ENCODE measurements at places on chromosomes 5 and 9. TPM values are rescaled to one million over a fixed set of nuclear protein-coding genes. Genes with fewer than 3 reads are reported as not detected.
A peak's percentile ranks its signal among the peaks of the same experiment; 100 is the strongest.

DNA sequence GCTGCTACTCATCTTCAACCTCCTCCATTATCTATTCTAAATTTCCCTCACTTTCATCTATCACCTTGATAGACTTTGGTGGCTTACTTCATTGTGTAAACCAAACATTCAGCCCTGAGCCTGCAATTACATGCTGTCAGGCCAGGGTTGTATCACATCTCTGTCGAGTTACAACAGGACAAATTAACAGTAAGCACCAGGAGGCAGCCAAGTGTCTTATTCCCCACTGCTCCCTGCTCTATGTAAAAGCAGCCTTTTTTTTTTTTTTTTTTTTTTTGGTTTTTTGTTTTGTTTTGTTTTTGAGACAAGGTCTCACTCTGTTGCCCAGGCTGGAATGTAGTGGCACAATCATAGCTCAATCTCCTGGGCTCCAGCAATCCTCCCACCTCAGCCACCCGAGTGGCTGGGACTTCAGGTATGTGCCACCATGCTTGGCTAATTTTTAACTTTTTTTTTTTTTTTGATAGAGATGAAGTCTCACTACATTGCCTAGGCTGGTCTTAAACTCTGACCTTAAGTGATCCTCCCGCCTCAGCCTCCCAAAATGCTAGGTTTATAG is 15.2 kb upstream of the ZCCHC9 start:
- no peak for DNase-seq
- H3K27me3 ChIP-seq, result no peaks in the 10 kb centered on the region
- no peak overlapping the region for H3K27ac ChIP-seq
- H3K36me3 ChIP-seq, result no peaks in the 10 kb centered on the region
- no peak overlapping the region for H3K4me3 ChIP-seq
- H3K4me1 ChIP-seq, result no peaks in the 10 kb centered on the region

GRCh38 chr9:72445306-72445995 is 76.0 kb upstream of the TMC1 start:
- H3K36me3 ChIP-seq, result no peaks in the 10 kb centered on the region
- H3K27ac ChIP-seq, result peak overlapping the region; percentile 85
- H3K27me3 ChIP-seq, result no peaks in the 10 kb centered on the region
- no peak overlapping the region for H3K4me3 ChIP-seq
- DNase-seq, result no peak

The SLC1A3 gene
- 109 TPM for total RNA-seq

DNA sequence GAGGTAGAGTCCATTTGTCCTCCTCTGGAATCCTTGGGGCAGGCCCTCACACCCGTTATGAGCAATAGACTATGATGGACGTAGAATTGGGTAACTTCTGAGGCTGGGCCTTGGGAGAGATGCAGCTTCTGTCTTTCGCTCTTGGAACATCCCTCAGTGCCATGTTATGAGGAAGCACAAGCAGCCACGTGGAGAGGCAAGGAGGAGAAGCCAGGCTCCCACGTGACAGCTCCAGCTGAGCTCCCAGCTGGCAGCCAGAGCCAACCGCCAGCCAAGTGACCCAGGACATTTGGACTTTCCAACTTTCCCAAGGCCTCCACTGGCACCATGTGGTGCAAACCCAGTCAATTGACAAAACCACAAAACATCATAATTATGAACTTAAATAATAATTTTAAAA is 43.0 kb upstream of the BOD1 start:
- no peak overlapping the region for H3K4me3 ChIP-seq
- DNase-seq, result no peak

DNA sequence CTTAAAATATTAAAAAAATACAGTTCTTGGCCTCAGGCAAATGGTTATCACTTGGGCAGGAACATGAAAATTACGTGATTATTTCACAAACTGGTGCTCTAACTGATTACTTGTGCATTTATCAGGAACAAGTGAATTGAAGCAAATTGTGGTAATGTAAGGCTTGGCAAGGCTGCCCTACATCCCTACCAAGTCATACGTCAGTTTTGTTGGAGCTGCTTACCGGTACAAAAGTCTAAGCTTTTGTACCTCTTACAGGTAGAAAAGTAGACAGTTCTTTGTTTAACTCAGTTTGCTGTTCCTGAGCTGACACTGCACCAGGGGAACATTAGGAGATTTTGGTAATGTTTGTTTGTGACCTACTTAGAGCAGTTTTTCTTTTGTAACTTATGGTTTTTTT is 2.2 kb downstream of the G3BP1 start:
- peaks cover 30% of the 10 kb centered on the region for H3K4me1 ChIP-seq
- H3K27ac ChIP-seq, result peak overlapping the region; percentile 90
- H3K36me3 ChIP-seq, result no peaks in the 10 kb centered on the region
